ENCODE measurements at places on chromosomes 13 and 19. TPM values are rescaled to one million over a fixed set of nuclear protein-coding genes. Genes with fewer than 3 reads are reported as not detected.
A peak's percentile ranks its signal among the peaks of the same experiment; 100 is the strongest.

GRCh38 chr19:18798384-18799352, 7.6 kb upstream of the COMP start:
- H3K4me1 ChIP-seq, result no peaks in the 10 kb centered on the region
- H3K27ac ChIP-seq, result no peak overlapping the region
- no peak overlapping the region for H3K4me3 ChIP-seq
- peaks cover 49% of the 10 kb centered on the region for H3K27me3 ChIP-seq
- H3K36me3 ChIP-seq, result no peaks in the 10 kb centered on the region

NLRP8 gene
- total RNA-seq, result not detected

LPAR2 gene
- under 0.01 TPM for total RNA-seq

GRCh38 chr13:21175656-21176214, 617 bp downstream of the SKA3 start:
- H3K36me3 ChIP-seq, result peaks cover 1% of the 10 kb centered on the region
- H3K27me3 ChIP-seq, result no peaks in the 10 kb centered on the region
- H3K27ac ChIP-seq, result peak overlapping the region; percentile 66
- DNase-seq, result peak; percentile 28
- peak overlapping the region; percentile 87 for H3K4me3 ChIP-seq

DOHH gene
- 4.2 TPM for total RNA-seq

DNA sequence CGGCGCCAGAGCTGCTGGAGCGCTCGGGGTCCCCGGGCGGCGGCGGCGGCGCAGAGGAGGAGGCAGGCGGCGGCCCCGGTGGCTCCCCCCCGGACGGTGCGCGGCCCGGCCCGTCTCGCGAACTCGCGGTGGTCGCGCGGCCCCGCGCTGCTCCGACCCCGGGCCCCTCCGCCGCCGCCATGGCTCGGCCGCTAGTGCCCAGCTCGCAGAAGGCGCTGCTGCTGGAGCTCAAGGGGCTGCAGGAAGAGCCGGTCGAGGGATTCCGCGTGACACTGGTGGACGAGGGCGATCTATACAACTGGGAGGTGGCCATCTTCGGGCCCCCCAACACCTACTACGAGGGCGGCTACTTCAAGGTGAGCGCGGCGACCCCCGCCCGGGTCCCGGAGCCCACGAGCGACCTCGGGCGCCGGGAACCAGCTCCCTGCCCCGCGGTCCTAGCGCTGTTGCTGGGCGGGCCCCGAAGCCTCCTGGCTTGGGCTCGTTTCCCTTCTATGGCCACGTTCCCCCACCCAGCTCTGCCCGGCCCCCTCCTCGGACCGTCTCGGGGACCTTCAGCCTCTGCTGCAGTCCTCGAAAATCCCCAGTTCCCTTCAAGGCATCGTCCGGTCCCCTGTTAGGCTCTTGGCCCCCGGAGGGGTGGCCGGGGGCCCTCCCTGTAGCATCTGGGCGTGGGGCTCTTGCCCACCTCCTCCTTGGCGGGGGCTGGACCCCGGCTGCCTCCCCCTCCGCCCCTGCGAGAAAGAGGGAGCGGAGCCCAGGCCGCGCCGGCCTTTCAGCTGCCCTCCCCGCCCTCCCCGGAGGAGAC, at the start of gene CDC34:
Gene CDC34, plus strand, starts transcription at position 8 of the 808 bp plus-strand sequence. Its CDS starts 172 bp downstream, at position 180.
- H3K4me3 ChIP-seq, result peak within 1 kb of the TSS; percentile 94
- H3K27ac ChIP-seq, result peak within 1 kb of the TSS; percentile 93
- H3K36me3 ChIP-seq, result peaks cover 15% of the 10 kb centered on the region
- no peak for DNase-seq
- H3K4me1 ChIP-seq, result peaks cover 8% of the 10 kb centered on the region

DNA sequence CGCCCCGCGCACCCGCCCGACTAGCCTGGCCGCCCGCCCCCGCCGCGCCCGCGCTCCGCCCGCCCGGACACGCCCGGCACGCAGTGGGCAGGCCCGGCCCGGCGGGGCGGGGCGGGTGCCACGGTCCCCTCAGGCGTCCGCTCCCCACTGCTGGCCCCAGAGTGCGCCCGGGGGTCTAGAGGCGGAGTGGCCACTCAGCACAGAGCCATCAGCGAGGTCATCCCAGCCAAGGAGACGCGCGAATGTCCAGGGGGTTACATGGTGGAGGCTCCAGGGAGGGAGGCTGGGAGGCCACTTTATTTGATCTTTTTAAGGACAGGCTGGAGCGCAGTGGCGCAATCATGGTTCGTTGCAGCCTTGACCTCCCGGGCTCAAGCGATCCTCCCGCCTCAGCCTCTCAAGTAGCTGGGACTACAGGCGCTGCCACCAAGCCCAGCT, 236 bp upstream of the TINCR start:
- peaks cover 32% of the 10 kb centered on the region for H3K27me3 ChIP-seq
- no peaks in the 10 kb centered on the region for H3K36me3 ChIP-seq
- no peak overlapping the region for H3K4me3 ChIP-seq
- H3K27ac ChIP-seq, result no peak overlapping the region

DNA sequence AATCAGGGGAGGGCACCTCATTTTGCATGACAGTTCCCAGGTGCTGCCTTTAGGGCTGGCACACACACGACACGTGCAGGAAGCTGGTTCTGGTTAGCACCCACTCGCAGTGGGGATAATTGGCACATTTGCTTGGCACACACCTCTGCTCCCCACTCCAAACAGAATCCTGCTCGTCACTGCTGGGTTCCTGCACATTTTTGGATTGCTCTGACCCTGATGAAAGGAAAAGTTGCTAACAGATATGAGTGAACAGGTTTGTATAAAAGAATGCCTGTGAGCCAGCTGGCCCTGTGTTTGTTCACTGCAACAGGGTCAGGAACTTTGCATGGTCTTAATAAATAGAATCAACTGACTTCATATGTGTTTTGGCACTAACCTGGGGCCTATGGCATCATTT, 1500.4 kb downstream of the EFNB2 start:
- H3K4me3 ChIP-seq, result no peak overlapping the region
- no peak for DNase-seq
- H3K4me1 ChIP-seq, result no peaks in the 10 kb centered on the region
- no peaks in the 10 kb centered on the region for H3K36me3 ChIP-seq

DNA sequence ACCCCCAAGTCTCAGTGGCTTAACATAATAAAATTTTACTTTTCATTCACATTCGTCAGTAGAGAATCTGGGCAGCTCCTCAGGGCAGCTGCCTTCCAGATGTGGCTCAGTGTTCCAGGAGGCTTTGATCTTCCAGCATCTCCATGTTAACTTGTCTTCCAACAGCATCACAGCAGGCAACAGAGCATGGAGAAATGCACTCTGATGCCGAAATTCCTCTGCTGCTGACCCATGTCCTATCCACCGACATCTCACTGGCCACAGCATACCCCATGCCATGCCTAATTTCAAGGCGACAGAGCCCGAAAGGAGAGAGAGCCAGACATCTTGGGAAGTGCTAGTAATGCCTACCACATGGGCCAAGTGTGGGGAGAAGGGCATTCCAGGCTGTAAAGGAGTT, 64.9 kb upstream of the MEDAG start:
- H3K4me3 ChIP-seq, result no peak overlapping the region
- DNase-seq, result peak; percentile 45
- peaks cover 6% of the 10 kb centered on the region for H3K4me1 ChIP-seq

DNA sequence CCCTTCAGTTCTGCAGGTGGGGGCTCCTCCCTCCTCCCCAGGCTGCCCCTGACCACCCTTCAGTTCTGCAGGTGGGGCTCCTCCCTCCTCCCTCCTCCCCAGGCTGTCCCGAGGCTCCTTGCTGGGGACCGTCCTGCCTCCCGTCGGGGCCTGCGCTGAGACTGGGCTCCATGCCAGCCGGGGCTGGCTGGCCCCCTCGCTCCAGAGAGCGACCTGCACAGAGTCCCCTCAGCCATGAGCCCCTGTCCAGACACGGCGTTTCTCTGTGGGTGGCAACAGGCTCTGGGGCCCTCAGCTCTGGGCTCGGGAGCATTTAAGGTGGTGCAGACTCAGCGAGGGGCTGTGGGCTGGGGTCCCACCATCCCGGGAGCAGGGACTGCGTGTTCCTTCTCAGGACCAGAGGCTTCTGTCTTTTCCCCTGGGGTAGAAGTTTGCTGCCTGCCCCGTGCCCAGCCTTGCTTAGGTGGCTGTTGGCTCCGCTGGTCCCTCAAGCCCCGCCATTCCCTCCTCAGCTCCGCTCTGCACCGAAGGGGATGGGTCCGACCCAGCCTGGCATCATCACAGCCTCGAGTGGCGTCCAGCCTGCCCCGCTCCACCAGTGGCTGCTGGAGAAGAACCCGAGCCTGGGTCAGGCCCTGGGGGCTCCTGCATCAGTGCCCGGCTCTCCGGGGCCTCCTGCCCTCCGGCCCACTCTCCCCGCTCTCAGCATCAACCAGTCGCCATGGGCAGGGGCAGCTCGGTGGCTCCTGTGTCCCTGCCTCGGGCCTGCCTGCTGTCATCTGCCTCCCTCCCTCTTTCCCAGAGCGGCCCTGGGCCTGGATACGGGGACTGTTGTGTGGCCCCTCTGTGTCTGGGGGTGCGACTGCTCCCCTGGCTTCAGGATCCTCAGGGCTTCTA, 27.6 kb downstream of the CSNK1G2 start:
- no peak overlapping the region for H3K4me3 ChIP-seq
- DNase-seq, result no peak
- H3K36me3 ChIP-seq, result peaks cover 22% of the 10 kb centered on the region
- no peaks in the 10 kb centered on the region for H3K4me1 ChIP-seq
- H3K27ac ChIP-seq, result no peak overlapping the region

DNA sequence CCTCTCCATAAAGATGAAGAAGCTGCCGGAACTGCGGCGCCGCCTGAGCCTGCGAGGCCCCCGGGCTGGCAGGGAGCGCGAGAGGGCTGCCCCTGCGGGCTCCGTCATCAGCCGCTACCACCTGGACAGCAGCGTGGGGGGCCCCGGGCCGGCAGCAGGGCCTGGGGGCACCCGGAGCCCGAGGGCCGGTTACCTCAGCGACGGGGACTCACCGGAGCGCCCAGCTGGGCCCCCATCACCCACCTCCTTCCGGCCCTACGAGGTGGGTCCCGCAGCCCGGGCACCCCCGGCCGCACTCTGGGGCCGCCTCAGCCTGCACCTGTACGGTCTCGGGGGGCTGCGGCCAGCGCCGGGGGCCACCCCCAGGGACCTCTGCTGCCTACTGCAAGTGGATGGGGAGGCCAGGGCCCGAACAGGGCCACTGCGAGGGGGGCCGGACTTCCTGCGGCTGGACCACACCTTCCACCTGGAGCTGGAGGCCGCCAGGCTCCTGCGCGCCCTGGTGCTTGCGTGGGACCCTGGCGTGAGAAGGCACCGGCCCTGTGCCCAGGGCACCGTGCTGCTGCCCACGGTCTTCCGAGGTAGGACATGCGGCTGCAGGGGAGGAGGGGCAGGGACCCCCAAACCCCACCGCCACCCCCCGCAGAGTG, 2.7 kb downstream of the SYDE1 start:
- no peaks in the 10 kb centered on the region for H3K27me3 ChIP-seq
- no peak overlapping the region for H3K27ac ChIP-seq
- H3K4me1 ChIP-seq, result peaks cover 6% of the 10 kb centered on the region
- peaks cover 56% of the 10 kb centered on the region for H3K36me3 ChIP-seq
- H3K4me3 ChIP-seq, result no peak overlapping the region

- H3K4me3 ChIP-seq, result no peak overlapping the region
- H3K27me3 ChIP-seq, result no peaks in the 10 kb centered on the region
- H3K36me3 ChIP-seq, result peaks cover 13% of the 10 kb centered on the region
Measured at GRCh38 chr19:35883882-35884281, 15.5 kb downstream of the APLP1 start.

- no peaks in the 10 kb centered on the region for H3K36me3 ChIP-seq
- DNase-seq, result no peak
- peaks cover 2% of the 10 kb centered on the region for H3K4me1 ChIP-seq
- no peak overlapping the region for H3K4me3 ChIP-seq
- H3K27me3 ChIP-seq, result peaks cover 15% of the 10 kb centered on the region
- H3K27ac ChIP-seq, result no peak overlapping the region
Measured at GRCh38 chr19:8045872-8046568, 6.5 kb upstream of the CCL25 start.

C13orf42 gene
- not detected for total RNA-seq

GRCh38 chr19:39347332-39348164, 5.3 kb downstream of the SAMD4B start:
- H3K4me3 ChIP-seq, result no peak overlapping the region
- no peaks in the 10 kb centered on the region for H3K27me3 ChIP-seq
- H3K27ac ChIP-seq, result peak overlapping the region; percentile 11
- H3K4me1 ChIP-seq, result peaks cover 17% of the 10 kb centered on the region

DNA sequence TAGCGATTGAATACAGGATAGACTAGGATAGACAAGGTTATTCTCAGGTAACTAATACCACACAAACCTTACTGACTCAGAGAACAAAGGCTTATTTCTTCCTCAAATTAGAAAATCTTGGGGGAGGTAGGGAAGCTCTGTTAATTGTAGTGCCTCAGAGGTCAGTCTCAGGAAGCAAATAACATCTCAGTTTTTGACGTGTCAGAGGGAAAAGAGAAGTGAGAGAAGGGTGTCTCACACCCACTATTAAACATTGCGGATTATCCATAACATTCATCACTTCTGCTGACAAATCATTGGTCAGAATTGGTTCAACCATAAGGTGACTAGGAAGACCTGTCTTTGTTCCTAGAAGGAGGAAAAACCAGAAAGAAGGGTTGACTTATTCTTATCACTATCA, 579.4 kb upstream of the MIR17HG start:
- no peaks in the 10 kb centered on the region for H3K4me1 ChIP-seq
- H3K27ac ChIP-seq, result no peak overlapping the region
- no peaks in the 10 kb centered on the region for H3K27me3 ChIP-seq
- no peak for DNase-seq
- no peak overlapping the region for H3K4me3 ChIP-seq

CXCL17 gene
- total RNA-seq, result not detected

Data from IMR-90 (cell line).